Stimulated activated CD8-positive, alpha-beta memory T cell treated with anti-CD3 and anti-CD28 coated beads, Interleukin-15, amount 100 ng/mL, for 4 hours (primary cell): ENCODE measurements at places on chromosomes 11 and 22.

DNA sequence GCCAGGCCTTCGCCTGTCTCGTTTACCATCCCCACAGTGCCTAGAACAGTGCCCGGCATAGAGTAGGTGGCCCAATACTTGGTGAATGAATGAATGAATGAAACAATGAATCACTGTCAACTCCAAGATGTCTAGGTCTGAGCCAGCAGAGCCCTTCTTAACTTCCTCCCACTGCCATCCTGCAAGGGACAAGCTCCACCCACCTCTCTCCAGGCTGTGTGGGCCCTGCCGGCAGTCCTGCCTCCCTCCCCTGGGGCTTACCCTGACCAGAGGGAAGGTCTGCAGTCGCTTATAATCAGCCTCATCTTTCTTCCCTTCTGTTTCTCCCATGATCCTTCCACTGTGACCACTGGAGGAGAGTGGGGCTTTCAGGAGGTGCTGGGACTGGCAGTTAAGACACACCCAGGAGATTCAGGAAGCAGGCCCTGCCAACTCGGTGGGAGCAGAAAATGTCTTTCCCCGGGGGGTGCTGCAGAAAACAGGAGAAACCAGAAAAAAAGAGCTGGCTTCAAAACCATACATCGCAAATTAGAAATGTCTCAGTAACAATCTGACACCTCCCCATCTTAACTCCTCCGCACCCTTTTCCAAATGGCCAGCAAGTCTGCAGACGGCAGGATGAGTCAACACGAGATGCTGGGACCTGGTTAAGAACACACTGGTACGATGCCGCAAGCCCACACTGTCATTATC lies 11.4 kb downstream of the DNAL4 start:
- DNase-seq: no peak

DNA sequence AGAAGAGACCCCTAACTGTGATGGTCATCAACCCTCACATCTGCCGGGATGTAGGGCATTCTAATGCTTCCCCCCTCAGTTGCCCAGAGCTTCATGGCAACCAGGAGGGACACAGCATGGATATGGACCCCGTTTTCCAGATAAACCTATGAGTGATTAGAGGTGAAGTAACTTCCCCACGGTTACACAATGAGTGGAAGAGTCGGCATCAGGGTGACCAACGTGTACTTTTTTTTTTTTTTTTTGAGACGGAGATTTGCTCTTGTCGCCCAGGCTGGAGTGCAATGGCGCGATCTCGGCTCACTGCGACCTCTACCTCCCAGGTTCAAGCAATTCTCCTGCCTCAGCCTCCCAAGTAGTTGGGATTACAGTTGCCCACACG lies 25.0 kb downstream of the TXN2 start:
- DNase-seq: no peak

GRCh38 chr22:41021061-41021612 lies 70.0 kb downstream of the RBX1 start:
- no peak for DNase-seq

DNA sequence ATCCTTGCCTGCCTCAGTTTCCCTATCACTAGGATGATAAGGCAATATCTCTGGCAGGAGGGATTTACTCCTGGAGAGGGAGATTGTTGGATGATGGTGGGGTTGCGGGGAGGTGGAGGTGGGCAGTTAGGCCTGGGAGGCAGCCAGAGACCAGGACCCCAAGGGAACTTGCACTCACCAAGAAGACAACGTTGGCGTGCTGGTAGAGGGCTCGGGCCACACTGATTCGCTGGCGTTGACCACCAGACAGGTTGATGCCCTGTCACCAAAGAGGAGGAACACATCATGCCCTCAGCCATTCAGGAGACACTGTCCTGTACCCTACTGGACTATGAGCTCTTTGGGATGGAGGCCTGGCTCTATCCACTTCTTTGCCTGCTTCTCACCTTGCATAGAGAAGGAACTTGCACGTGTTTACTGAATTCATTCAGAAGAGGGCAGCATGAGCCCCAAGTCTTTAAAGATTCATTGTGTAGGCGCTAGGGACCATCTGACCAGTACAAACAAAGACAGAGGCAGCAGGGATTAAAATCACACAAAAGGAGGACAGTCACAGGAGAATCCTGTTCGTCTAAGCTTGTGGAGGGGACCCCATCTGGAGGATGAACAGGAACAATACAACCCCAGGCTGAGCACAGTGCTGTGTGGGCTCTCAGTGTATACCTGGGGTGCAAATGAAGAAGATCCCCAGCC lies 24.2 kb upstream of the KCNJ11 start:
- DNase-seq: no peak

- no peak for DNase-seq
Observed at GRCh38 chr11:64222651-64223000, 3.4 kb downstream of the TRPT1 start.

- no peak for DNase-seq
Observed at GRCh38 chr11:131408025-131408640, 37.7 kb downstream of the NTM start.

DNA sequence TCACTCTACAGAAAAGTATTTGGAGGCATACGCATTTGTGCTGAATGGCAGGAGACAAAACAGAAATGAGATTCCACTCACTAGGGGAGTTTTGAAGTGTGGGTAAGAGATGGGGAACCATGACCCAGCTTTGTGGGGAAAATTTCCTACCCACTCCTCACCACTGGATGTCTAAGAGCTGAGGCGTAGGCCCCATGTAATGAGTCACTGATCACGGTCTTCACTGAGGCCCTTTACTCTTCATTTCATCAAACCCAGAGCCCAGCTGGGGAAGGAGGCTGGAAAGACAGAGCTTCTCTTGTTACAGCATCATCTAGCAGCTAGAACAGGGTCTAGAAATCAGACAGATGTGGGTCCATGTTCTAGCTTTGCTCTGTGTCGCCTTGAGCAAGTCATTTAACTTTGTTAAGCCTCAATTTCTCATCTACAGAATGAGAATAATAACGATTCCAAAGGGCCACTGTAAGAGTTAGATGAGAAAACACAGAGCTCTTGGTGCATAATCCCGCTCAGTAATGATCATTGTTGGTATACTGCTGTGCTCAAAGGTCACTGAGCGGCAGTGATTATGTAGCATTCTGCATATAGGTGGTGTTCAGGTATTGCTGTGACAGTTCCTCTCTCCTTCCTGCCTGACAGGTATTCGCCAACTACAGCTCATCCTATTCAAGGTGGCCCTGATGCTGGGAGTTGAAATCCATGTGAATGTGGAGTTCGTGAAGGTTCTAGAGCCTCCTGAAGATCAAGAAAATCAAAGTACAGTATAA lies 97.2 kb downstream of the MICAL2 start:
- no peak for DNase-seq

DNA sequence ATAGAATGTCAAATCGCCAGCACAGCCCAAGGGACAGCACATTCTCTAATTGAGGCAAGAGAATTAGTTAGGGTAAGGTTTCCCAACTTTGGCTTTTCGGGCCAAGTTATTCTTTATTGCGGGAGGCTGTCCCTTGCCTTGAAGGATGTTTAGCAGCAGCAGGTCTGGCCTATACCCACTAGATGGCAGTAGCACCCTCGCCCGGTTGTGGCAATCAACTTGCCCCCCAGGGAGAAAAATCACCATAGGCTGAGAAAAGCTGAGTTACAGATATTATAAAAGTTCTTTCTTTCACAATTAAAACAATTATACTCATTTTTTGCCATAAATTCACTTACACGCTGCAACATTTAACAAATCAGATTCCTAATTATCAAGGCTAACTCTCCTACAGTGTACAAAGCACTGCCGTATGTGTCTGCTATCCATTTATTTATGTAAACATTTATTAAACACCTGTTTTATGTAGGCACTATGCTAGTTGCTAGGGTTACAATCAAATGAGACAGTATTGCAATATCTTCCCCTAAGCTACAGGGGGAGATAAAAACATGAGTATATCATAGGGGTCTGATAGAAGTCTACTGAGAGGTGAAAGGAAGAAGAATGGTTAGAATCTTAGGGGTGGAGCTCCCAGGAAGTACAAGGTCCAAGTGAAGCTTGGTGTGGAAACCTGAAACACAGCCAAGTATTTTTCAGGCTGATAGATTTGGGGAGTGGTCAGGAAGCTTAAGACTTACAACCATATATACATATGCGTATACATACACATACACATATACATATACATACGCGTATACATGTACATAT lies 452.3 kb downstream of the RAB38 start:
- no peak for DNase-seq
